Lower lobe of right lung (tissue), 2 donors: ENCODE measurements at places on chromosomes 12 and 14. TPM values are rescaled to one million over a fixed set of nuclear protein-coding genes. Genes with fewer than 3 reads are reported as not detected.

The NFATC4 gene
- 37.0 TPM for total RNA-seq

The PRR4 gene
- 1.7 TPM for total RNA-seq

The GYS2 gene
- total RNA-seq = not detected

The OAS1 gene
- total RNA-seq = 112 TPM

- no peak for DNase-seq
These were observed 68.0 kb downstream of the GRIN2B start for GRCh38 chr12:13913371-13913770.

GRCh38 chr14:24984846-24985589 is 64.9 kb downstream of the STXBP6 start:
- DNase-seq = no peak

DNA sequence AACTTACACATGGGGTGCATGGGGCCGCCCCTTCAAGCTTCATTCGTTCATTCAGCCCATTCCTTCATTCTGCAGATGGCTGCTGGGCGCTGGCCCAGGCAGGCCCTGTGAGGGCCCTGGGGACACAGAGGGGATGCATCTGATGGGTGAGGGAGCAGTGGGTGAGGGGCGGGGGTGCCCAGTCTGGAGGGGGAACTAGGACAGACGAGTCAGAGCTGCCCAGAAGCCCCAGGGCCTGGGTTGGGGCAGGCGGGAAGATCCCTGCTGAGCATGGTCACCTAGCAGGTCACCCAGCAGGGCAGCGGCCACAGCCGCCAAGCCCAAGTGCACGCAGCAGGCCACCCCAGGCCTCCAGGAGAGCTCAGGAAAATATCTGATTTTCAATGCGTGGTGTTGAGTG is 14.1 kb downstream of the TRMT61A start:
- DNase-seq = peak; percentile 44

GRCh38 chr12:81573228-81573627 is 185.9 kb downstream of the PPFIA2 start:
- DNase-seq = no peak

- DNase-seq = no peak
These were observed 26.5 kb upstream of the CORO1C start for GRCh38 chr12:108757856-108758255.

DNA sequence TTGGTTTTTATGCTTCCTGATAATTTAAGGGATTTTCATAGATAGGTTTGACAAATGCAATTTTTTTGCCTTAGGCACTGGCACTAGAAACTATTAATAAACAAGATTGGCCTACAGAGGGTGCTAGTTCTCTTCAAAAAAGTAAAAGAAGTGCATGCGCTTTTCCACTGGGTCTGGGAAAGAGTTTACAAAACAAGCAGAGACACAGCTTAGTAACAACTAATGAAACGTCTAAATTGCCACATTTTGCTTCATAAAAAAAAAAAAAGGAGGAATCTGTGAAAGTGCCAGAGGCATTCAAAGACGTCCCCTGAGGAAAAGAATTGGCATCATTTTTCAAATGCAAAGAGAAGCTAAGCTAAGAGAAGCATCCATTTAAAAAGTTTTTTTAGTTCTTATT is 58.3 kb upstream of the EEA1 start:
- DNase-seq = no peak

GRCh38 chr12:46692606-46693005 is 133.2 kb downstream of the SLC38A4 start:
- DNase-seq = no peak

DNA sequence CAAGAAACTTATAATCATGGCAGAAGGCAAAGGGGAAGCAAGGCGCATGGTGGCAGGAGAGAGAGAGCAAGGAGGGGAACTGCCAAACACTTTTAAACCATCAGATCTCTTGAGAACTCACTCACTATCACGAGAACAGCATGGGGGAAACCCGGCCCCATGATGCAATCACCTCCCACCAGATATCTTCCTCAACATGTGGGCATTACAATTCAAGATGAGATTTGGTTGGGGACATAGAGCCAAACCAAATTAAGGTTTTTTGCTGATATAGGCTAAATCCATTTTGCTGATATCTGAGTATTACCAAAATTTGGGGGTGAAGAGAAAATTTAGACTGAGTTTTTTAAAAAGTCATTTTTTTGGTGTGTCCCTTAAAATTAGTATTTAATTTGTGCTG is 54.9 kb upstream of the TMX1 start:
- no peak for DNase-seq

DNA sequence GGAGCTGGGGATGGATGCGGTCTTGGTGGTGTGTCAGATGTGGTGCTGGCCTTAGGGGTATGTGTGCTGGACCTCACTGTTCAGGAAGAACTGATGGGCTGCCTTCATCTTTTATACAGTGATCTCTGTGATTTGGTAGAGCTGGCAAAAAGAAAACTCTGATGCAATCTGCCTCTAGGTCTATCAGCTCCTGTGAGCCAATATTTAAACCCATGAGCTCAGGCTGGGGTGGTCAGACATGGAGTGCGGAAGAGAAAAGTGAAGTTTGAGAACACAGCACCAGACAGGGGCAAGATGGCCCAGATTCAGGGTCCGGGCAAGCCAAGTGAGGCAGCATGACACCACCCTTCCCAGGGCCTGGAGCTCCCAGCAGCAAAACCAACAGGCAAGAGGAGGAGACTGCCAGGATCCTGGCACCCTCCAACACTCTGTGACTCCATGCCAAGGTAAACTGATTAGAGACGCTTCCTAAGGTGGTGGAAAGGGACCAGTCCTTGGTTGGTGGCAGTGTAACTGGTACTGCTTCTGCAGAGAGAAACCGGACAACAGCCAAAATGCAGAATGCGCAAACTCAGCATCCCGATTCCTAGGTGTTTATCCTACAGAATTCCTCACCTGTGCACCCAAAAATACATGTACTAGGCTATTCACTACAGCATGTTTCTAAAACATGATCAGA is 82.3 kb downstream of the CHGA start:
- no peak for DNase-seq

DNA sequence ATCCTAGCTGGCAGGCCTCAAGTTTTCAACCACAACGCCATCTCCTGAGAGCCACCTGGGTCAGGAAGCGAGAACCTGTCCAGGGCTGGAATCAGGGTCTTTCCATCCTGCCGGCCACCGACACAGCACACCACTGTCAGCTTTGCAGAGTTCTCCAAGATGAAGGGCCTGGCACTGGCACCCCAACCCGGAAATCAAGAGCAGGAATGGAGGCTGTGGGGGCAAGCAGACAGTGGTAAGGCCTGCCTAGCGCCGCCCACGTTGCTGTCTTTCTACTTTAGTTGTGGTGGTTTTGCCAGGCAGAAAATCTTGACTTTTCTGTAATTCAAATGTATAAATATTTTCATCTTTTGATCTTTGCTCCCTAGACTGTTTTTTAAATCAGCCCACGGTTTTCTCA is 90.7 kb downstream of the ITPK1 start:
- DNase-seq = no peak

GRCh38 chr12:26406813-26407212 is 211.4 kb downstream of the SSPN start:
- DNase-seq = no peak

GRCh38 chr12:70048521-70049250 is 194.5 kb upstream of the CNOT2 start:
- no peak for DNase-seq

DNA sequence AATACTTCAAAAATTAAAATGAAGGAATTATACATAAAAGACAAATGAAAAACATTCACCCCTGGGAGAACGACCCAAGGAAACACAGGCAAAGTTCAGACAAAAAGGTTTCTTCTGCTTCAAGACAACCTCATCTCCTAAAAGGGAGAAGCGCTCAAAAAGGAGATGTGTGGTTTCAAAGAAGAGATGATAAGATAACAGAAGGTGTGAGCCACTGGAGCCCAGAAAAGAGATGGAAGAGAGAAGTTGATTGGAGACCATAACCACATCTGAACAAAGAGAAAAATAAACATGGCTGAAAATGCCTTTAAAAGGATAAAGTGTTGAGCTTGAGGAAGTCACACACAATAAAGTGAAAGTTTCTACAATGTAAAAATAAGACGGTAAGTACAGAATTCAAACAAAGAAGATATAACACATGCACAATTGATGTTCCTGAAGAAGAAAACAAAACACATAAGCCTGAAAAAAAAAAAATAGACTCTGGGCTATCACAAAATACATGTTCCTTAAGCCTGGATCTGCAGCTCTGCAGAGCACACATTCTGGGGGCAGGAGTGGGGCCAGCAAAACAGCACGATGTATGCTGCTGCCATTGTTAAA is 51.6 kb upstream of the C14orf180 start:
- no peak for DNase-seq

DNA sequence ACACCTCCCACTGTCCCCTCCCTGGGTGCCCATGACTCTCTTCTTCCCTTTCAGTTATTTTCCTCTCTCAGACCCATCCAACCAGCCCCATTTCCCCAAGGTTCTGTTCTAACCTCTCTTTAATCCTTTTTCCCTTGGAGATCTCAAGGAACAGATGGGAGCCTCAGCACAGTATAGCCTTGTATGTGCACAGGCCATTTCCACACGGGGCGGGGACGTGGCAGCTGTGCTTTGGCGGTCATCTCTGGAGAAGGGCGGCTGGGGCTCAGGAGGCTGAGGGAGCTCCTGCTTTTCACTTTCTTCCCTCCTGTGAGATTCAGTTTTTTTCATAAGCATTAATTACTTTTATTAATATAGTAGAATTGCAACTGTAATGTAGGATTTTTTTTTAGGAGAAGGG is 212.2 kb downstream of the ZFP36L1 start:
- no peak for DNase-seq
